Hepatic stellate cell (primary cell): ENCODE measurements at places on chromosomes 2 and 18.

DNA sequence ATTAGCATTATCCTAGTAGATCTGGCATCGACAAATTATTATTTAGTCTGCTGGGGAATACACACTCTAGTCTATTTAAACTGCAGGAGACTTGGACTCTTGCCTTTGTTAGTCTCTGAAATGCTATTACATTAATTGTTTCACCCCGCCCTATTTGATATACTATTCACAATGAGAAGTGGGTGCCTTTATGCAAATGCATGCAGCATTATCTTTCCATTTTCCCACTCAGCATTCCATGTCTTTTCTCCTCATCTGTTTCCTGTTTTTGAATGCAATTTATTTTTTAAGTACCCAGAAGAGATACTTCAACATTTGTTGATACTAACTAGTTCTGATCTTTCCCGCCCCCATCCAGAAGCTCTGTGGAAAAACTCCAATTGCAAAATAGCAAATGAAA, 395.3 kb upstream of the NXPH2 start:
- DNase-seq, result no peak

DNA sequence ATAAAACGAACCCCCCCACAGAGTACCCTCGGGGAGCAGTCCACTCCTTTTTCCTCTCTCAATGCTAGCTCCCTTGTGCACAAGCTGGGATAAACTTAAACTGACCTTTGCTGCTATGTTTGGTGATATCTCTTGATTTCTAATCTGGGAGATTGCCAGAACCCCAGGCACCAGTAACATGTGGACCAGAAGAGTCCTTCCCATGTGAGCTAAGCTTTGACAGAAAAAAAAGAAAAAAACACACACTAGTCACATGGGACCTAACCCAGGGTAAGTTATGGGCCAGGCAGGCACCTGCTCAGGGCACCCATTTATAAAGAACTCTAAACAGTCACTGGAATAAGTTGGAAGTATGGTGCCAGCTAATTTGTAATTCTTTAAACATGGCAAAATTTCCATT, 242.6 kb downstream of the EN1 start:
- no peak for DNase-seq

DNA sequence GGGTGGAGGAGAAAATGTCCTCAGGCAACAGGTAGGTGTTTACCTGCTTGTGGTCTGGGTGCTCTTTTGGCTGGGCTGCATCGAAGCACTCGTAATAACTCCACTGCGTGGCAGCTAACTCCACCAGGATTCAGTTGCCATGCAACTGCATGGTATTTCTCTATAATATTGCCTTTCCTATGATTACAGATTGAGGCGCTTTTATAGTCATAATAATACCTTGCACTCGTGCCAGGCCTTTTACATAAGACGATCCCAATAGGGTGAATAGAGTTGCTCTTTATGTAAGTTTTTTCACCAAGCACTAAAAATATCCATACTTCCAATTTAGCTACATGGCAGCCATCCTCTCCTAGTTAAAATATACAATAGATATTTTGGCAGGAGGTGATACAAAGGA, 19.7 kb upstream of the NYAP2 start:
- DNase-seq, result no peak

DNA sequence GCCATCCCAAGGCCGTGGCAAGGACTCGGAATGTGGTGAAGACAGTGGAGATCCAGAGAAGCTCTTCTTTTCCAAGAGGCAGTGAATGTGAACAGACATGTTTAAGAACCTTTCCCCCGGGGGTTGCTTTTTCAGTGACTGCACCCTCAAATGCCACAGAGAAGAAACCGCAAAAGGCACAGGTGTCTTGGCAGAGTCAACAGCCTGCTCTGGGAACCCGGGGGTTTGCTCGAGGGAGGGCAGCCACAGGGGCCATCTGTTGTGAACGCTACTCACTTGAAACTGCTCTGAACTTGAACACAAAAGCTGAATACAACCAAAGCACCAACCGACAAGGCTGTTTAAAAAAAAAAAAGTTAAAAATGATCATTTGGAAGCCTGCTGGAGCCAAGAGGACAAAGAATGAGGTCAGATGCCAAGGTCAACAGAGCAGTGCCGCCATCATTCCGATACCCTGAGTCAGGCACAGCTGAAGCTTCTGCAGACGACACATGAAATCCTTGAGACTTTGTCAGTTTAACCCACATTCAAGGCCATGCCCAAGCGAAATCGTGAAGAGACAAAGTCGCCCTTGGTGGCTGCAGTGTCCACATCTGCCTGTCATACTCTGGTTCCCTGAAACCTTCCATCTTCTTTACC, 47.4 kb downstream of the PSMG2 start:
- no peak for DNase-seq

DNA sequence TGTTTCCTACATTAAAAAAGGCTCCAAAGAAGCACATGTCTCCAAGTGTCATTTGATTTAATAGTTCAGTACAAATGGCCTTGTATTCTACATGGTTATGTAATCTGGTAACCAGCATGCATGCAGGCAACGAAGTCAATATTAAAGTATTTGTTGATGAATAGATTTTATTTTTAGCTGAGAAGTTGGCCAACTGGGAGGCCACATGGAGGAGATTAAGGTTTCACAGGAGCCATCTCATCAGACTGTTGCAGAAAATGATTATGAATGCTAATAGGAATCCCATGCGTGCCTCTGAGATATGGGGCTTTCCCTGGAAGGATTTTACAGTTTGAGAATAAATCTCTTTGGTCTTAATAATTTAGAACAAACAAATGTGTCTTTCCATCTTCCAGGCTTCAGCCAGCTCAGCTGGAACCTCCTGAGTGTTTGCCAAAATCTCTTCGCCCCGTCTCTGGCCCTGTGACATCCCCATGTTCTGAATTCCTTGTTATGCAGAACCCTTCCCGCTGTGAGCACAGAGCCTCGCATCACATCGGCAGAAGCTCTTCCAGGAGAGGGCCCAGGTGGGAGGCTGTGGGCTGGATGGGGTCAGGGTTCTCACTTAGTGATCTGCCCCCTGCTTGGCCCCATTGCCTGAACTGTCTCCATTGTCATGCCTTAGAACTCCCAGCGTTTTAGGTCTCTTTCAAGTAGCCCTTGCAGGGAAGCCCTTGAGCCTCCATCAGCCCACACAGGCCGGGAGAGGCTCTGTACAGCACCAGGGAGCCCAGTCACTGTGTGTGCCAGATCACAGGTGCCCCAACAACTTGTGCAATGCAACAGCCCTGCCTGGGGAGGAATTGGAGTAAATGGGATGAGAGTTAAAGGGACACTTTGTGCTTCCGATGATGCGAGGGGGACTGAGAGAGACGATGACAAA, 190.5 kb upstream of the TWIST2 start:
- DNase-seq, result no peak

GRCh38 chr2:20583425-20583881, 67.4 kb downstream of the HS1BP3 start:
- no peak for DNase-seq

DNA sequence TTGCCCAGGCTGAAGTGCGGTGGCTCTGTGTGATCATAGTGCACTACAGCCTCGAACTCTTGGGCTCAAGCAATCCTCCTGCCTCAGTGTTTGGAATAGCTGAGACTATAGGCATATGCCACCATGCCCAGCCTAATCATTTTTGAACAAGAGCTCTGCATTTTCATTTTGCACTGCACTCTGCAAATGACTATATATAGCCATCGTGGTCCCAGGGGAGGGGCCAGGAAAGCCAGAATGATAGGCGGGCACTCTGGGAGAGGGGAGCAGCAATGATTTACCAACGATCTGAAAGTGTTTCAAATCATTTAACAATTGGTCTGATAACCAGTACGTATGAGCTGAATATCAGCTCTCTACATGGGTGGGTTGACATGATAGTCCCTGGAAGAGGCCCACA, 22.3 kb upstream of the ST3GAL5 start:
- no peak for DNase-seq
